Activated naive CD4-positive, alpha-beta T cell treated with anti-CD3 and anti-CD28 coated beads, Interleukin-2, amount 50 U/mL, for 72 hours (primary cell): ENCODE measurements at places on chromosomes 4 and X. TPM values are rescaled to one million over a fixed set of nuclear protein-coding genes. Genes with fewer than 3 reads are reported as not detected.

The MAOB gene
- total RNA-seq: not detected

The PF4V1 gene
- total RNA-seq: not detected

The SYP gene
- 11.2 TPM for total RNA-seq

The RAB41 gene
- total RNA-seq: not detected

The CTAG1B gene
- not detected for total RNA-seq

The GABRE gene
- not detected for total RNA-seq

The GAGE12F gene
- not detected for total RNA-seq

The PRRG3 gene
- not detected for total RNA-seq

The SHROOM4 gene
- total RNA-seq: not detected

The FOXO4 gene
- total RNA-seq: 8.2 TPM

The SRPK3 gene
- total RNA-seq: not detected

The DCLK2 gene
- not detected for total RNA-seq

The STPG2 gene
- 0.18 TPM for total RNA-seq
